ENCODE measurements at places on chromosomes 7 and 10.
A peak's percentile ranks its signal among the peaks of the same experiment; 100 is the strongest.

GRCh38 chr10:47009215-47009838, 98.1 kb downstream of the PTPN20 start:
- no peak for DNase-seq

- no peak for DNase-seq
Measured at GRCh38 chr10:2949221-2949947, 118.0 kb upstream of the PFKP start.

- DNase-seq, result no peak
Measured at GRCh38 chr10:34859170-34859569, 44.1 kb upstream of the PARD3 start.

- DNase-seq, result peak; percentile 38
Measured at GRCh38 chr10:57716884-57717283, 550.8 kb downstream of the IPMK start.

- DNase-seq, result no peak
Measured at GRCh38 chr7:2824678-2825461, 19.2 kb downstream of the GNA12 start.

- peak; percentile 82 for DNase-seq
Measured at GRCh38 chr7:66050990-66051448, 24.6 kb upstream of the ASL start.

DNA sequence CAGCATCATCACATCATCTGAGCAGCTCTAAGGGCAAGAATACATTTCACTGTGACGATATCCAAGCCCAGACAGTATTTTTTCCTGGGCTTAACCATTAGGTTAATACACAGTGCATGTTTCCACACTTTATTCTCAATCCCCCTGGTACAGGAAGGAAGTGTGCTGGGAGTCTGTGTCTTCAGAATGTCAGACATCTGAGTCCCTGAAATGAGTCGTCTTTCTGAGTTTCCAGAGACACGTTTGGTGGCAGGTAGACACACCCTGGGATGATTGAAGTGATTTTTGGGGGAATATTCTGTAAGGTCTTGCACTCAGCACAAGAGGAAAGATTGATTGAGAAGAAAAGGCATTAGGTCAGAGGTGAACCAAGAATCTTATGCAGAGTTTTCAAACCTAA, 13.1 kb upstream of the SHH start:
- DNase-seq, result no peak

GRCh38 chr10:8544057-8544380, 489.5 kb downstream of the GATA3 start:
- DNase-seq, result no peak

DNA sequence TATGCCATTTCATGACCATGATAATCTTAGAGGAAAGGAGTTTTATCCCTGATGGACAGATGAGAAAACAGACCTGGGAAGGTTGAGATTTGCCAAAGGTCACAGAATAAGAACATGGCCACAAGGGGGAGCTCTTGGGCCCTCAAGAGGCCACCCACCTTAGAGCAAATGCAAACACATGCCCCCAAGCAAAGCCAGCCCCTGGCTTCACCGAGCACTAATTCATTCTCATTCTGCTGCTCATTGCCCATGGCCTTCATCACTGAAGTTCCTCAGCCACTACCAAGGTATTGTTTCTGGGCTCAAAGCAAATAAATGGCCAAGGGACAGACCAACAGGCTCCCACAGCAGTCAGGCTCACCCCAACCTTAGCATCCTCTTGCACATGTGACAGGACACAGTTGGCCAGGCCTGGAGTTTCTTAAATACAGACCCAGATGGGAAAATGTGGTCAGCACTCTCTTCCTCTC, 44.2 kb downstream of the PDLIM1 start:
- DNase-seq, result peak; percentile 71

- no peak for DNase-seq
Measured at GRCh38 chr7:6165075-6165474, 107.3 kb downstream of the CYTH3 start.

DNA sequence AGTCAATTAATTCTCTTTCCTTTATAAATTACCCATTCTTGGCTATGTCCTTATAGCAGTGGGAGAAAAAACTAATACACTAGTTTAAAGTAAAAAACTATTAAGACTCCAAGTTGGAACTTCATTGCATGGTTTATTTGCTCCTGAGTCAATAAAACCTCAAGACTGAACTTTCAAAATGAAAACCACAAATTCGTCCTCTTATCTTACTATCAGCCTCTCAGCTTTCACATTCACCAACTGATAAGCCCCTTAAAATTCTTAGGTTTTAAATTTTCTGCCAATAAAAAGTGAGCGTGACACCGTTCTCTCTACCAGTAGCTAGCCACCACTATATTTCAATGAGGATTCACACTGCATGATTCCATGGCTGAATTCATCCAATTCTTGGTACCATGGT, 346.4 kb upstream of the NPSR1 start:
- no peak for DNase-seq

GRCh38 chr7:42181566-42181965, 55.4 kb downstream of the GLI3 start:
- DNase-seq, result no peak

- DNase-seq, result no peak
Measured at GRCh38 chr10:98289802-98290209, 21.8 kb upstream of the LOXL4 start.

DNA sequence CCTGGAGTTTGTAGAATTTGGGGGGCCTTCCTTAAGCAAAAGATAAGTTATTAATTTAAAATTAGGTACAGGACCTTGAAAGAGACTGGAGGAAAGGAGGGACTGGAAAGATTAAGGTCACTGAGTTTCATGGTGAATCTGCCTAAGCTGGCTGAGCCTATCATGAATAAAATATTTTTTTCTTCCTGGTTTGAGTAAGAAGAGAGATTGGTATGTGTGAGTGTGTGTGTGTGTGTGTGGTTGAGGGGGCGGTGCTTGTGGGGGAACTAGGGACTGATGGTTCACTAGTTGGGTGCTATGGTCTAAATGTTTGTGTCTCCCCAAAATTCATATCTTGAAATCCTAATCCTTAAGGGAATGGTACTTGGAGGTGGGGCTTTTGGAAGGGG, 142.5 kb upstream of the PRKCQ start:
- peak; percentile 68 for DNase-seq

DNA sequence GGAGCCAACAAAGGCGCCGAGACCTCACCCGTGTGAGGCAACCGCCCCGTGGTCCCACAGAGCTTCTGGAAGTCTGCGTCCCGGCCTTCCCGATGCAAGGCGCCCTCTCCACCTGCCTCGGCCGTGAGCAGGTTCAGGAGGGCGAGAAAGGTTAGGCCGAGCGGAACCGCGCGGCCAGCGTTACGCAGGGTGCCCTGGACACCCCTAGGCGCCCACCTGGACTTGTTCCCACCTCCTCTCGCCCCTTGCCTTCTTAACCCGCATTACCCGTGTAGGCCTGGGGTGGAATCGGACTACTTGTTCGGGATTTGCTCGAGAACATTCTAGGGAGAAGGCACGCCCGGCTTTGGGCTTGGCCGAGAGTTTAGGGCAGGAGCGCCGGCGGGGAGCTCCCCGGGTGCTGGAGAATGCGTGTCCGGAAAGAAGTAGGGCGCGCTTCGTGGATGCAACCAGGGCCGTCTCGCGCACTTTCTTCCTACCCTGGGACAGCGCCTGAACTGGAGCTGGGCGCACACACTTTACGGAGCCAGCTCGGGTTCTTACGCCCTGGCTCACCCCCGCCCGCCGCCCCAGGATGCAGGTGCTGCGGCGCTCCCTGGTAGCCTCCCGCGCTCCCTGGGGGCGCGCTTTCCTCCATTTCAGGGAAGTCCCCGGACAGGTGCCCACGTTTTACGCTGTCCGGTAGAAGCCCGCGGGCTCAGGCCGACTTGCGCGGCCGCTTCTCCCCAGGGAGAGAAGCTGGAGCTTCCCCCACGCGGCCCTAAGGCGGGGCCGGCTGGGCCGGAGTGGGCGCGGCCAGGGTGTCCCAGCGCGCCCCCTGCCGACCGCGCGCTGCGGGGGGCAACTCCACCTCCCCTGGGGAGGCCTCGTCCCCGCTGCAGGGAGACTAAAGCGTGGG, 74.5 kb downstream of the INSIG1 start:
- no peak for DNase-seq

DNA sequence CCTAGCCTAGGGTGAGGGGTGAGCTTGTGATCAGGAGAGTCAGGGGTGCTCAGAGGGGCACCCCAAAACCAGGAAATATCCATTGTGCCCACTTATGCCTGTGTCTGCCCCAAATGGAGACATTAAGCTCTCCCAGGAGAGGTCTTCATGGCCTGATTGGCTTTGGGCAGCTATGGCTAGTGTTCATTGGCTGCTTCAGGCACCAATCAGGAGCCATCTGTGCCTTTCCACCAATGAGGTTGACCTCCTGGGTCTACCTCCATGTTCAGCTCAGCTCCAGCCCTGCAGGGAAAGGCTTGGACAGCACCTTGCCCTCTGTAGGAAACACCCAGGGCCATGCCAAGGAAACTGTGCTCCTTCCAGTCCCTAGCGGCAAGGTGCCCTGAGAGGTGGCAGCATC, 23.9 kb upstream of the HSPB1 start:
- DNase-seq, result peak; percentile 13

GRCh38 chr7:38311329-38311937, 38.0 kb upstream of the TARP start:
- DNase-seq, result no peak

DNA sequence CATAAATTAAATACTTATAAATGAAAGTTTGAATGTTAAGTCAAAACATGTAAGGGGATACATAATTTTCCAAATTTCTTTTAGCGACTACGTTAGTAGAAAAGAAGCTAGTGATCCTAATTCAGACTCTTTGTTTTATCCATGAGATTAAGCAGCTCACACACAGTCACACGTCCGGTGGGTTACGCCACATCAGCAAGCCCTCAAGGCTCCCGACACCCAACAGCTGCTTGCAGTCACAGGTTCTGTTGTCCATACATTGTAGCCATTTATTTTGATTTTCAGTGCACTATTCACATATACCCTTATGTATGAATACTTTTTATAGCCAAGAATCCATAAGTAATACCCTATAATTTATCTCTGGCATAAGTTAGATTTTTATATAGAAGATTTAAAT, 39.5 kb downstream of the XRCC2 start:
- no peak for DNase-seq

GRCh38 chr10:100826031-100826651, 80.8 kb downstream of the PAX2 start:
- DNase-seq, result no peak

DNA sequence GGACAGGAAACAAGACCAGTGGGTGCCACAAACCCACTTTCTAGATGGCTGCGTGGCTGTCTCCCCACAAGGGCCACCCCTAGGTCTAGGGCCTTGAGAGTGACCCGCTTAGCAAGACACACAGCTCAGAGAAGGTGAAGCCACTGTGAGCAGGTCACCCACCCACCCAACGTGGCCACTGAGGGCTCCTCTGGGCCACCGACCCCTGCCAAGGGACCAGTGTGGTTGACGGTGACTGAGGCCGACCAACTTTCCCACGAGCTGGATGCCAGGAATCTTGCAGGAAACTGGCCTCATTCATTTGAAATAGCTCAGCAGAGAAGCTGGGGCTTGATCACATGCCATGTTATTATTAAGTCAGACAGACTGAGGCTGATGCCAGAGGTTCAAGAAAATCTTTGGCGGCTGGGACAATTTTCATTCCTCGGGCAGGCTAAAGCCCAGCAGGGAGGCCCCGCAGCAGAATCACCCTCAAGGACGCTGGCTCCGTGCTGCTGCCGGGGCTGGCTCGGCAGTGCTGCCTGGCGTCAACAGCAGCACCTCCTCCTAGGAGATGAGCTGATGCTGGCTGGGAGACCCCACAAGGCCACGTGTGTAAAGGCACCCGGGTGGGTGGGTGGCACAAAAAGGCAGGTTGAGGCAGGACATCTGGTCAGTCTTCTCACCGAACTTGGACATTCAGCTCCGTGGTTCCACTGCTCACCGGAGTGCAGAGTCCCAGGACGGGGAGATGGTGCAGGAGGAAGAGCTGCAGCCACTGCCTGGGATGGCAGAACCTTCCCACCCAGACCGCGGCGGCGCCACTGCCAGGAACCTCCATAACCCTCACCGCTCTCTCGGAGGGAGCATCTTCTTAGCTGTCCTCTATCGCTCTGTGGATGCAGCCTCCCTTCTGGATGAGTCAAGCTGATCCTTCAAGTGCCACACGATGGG, 57.8 kb downstream of the ZRANB1 start:
- DNase-seq, result no peak

- no peak for DNase-seq
Measured at GRCh38 chr10:66927251-66927935, 1.6 kb downstream of the LRRTM3 start.

DNA sequence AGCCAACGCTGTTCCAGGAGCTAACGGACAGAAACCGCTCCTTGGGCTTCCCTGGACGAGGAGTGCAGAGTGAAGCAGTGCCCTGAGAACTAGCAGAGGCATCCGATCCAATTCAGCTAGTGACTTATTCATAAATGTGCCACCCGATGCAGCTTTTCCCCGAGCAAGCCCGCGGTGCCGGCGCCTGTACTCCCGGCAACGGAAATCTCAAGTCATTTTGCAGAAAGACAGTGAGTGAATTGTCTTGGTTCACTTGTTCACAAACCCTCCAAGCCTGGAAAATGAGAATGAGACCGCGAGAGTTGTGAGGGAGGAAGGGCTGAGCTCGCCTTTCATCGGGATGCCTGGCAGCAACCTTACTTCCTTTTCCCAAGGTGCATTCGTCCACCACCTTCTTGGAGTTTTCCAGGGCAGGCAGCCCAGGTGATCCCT, 87.5 kb downstream of the COBL start:
- DNase-seq, result no peak

DNA sequence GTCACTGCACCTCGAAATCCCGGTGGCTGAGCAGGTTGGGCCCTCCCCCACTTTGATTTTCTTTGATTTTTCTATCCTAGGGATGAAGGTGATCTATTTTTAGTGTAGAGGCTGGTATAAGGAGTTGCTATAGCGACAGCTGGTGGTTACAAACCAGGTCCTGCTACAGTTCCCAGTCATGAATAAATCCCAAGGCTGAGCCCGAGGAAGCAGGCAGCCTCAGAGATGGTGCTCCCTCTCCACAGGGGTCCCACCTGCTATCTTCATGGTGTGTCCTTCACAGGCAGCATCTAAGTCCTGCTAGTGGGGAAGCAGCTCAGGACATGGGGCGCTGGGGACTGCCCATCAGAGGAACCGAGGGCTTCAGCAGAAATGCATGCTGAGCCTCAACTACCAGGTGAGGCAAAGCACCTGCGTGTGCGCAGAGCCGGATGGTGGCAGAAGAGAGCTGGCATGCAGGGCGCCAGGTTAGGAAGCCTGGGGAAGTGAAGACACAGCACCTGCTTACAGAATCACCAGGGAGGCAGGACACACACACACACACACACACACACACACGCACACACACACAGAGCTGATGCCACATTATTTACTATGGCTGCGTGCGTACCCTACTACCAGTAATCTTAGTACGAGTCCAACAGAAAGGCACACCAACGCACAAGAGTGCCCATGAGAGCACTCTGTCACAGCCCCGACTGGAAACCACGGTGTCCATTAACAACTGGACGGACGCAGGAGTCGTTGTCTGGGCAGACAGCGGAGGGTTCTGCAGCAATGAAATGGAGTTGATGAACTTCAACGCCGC, 150.9 kb downstream of the PRKAG2 start:
- peak; percentile 70 for DNase-seq

GRCh38 chr7:140519007-140519399, 39.7 kb upstream of the MKRN1 start:
- no peak for DNase-seq

- DNase-seq, result no peak
Measured at GRCh38 chr7:137590071-137590755, 246.7 kb upstream of the PTN start.
